ENCODE measurements at places on chromosomes 11 and 22.

- DNase-seq: no peak
Observed at GRCh38 chr22:35739076-35739930, 21.6 kb downstream of the APOL5 start.

GRCh38 chr11:119845756-119846155 is 116.8 kb upstream of the NECTIN1 start:
- no peak for DNase-seq

DNA sequence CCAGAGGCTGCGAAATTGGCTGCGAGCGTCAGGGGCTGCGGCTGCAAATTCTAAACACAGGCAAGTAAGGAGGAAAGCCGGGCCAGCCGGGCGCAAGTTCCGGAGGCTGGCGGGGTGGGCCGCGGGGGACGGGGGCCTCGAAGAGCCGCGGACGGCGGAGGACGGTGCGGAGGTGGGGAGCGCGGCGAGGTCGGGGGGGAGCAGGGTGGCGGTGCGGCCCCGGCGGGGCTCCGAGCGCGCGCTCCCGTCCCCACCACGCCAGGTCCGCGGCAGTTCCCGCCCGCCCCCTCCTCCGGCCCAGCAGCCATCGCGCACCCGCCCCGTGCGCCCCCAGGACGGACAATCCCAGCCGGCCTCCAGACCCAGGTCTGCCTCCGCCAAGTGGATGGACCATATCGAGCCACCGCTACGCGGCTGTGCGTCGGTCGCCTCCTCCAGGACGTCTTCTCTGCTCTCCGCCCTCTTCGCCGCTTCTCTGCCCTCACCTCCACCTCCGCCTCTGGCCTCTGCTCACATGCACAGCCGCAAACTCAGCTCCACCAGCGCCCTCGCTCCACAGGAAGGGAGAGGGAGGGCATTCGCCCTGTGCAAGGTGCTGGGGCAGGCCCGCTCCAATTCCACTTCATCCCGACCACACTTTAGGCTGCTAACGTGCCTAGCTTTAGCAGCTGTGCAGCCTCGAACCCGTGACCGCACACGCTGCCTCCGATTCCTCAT is 7.2 kb downstream of the ELFN2 start:
- no peak for DNase-seq

- no peak for DNase-seq
Observed at GRCh38 chr11:68666849-68667248, 17.5 kb upstream of the GAL start.

- no peak for DNase-seq
Observed at GRCh38 chr11:9596926-9597464, 23.5 kb downstream of the WEE1 start.

- DNase-seq: no peak
Observed at GRCh38 chr11:99281331-99281730, 260.6 kb downstream of the CNTN5 start.

DNA sequence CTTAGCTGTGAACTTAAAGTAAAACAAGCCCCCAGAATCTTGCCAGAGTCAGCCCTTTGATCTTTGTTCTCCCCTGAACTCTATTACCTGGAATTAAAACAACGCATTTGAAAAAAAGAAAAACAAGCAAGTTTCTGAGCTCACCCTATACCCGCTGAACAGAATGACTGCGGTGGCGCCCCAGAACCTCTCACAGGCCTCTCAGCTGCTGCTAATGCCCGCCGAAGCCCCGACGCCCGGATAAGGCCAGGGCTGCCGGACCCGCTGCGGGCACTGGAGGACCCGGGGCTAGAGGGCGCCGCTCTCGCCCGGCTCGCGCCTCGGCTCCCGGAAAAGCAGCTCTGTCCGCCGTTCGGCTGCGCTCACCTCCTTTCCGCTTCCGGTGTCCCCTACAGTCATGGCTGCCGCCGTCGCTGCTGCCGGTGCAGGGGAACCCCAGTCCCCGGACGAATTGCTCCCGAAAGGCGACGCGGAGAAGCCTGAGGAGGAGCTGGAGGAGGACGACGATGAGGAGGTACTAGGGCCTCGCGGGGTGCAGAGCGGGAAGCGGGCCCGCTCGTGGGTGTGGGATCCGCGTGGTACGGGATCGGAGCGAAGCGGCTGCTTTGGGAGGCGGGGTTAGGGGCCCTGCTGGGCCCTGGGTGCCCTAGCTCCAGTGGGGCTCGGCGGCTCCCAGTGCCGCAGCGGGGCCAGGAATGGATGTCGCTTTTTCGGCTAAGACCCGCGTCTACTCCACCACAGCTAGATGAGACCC is at the start of gene TOMM22:
TOMM22 (plus strand) TSS at position 376 of the 754 bp plus-strand sequence; CDS start at position 398, 22 bp downstream.
- DNase-seq: peak; percentile 77

DNA sequence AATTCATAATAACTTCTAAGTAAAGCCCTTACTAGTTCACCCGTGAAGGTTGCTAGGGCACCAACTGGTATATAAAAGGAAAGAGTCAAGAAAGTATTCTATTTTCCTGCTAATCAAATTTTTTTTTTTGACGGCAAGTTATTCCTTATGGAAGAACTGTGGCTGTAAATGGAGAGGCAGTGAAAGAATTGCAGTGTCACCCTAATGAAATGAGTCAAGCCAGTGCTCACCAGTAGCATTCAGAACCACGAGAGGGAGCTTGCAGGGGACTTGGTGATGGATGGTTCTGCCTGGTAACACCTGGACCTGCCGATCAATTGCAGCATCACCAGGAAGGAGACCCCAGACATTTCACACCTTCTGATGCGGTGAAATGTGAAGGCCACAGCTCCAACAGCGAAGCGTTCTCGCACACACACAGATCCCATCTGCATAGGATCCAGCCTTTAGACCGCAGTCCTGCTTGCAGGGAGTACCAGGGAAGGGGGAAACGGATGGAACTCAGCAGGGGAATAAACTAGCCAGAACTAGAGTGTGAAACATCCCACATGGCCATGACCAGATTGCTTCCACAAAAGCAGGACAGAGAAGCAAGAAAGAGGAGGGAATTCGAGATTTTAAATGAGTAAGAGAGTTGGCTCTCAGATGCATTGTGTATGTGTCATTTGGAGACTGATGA is 326.2 kb downstream of the TBC1D22A start:
- DNase-seq: no peak

DNA sequence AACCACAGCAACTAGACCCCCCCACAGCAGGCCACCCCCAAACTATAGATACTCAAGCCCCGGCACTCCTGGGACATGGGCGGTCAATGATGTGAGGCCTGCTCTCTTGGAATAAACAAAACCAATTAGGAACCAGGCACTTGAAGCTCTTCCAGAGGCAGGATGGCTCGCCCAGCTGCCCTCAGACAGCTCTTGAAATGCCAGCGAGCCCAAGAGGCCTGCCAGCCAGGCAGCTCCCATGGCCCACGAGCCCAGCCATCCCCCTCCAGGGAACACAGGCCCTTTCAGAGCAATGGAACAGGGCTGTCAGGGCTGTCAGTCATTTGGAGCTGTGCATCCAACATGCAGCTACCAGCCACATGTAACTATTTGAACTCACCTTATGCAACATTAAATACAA is 34.0 kb upstream of the TFIP11 start:
- DNase-seq: no peak

GRCh38 chr11:43955381-43956118 is 13.1 kb downstream of the C11orf96 start:
- no peak for DNase-seq

- DNase-seq: no peak
Observed at GRCh38 chr11:100557830-100558611, 129.1 kb upstream of the ARHGAP42 start.

DNA sequence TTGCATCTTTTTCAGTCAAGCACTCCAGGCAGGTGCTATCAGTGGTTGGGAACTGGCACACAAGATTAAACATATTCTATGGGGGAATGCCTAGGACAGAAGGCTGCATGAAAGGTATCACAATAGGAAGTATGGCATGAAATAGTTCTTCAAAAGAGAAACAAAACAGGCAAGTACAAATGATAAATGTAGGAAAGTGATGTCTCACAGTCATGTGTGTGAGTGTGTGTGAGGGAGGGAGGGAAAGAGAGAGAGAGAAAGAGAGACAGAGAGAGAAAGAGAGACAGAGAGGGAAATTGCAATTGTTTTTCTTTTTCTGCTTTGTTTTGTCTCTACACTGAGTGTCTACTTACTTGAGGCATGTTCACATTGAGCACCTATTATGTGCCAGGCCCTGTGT is 456.3 kb downstream of the MIAT start:
- DNase-seq: no peak

DNA sequence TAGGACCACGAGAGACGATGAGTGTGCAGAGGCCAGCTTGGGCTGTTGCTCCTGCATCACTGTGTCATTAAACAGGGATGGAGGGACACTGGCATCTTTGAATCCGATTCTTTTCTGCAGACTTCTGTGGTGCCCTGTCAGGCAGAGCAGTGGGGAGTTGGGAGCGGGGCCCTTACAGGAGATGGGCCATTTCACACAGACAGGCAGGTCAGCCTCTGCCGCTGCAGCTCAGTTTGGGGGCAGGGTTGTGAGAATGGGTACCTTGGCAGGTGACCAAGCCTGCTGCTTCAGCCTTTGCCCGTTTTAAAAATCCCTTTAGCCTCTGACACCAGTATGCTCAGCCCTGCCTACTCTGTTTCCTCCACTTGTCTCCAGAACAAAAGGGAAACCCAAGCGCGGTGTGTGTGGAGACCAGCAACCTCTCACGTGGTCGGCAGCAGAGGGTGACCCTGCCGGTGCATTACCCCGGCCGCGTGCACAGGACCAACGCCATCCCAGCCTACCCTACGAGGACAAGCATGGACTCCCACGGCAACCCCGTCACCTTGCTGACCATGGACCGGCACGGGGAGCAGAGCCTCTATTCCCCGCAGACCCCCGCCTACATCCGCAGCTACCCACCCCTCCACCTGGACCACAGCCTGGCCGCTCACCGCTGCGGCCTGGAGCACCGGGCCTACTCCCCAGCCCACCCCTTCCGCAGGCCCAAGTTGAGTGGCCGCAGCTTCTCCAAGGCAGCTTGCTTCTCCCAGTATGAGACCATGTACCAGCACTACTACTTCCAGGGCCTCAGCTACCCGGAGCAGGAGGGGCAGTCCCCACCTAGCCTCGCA is 12.6 kb downstream of the C22orf31 start:
- DNase-seq: no peak

DNA sequence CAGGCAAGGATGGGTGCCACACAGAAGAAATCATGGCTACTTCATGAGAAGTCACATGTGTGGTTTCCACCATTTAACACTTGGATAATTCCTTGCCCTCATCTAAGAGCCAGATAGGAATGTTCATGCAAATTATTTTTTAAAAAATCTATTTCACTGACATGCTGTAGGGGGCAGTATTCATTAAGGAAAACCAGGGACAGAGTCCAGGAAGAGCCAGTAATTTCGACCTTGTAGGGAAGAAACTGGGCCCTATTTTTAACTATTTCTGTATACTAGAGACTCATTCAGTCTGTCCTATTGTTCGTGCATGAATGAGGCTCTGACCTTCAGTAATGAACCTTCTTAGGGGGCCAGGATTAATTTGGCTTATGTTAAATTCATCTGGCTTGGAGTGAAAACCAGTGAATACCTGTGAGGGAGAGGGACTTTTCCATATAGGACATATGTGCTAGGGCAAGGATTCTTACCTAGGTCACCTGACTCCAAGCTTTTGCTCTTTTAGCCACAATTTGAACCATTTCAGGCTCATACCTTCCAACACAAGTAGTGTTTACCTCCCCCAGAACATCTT is 192.7 kb downstream of the NAV2 start:
- DNase-seq: no peak

DNA sequence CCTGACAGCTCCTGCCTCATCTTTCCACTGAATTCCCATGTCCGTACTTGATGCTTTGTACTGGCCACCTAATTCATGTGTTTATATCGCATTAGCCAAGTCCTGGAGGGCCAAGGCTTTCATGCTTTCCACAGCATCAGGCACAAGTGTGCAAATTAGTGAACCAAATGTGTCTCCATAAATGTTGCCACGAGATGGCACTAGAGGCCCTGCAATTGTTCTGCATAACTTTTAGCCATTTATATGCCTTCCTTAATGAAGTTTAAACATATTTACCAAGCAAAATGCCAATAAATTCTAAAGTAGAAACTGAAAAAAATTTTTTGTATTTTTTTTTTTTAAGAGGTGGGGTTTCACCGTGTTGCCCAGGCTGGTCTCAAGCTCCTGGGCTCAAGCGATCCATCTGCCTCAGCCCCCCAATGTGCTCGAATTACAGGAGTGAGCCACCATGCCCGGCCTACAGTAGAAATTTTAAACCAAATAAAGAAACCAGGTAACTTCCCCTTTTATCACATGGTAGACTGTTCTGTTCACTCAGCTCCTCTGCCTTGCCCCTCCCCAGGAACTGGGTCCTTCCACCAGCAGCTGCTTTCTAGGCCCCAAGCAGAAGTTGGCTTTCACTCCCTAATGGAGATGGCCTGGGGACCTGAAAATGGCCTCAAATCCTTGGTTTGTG is 20.8 kb upstream of the IL18BP start:
- DNase-seq: peak; percentile 38

GRCh38 chr11:59551659-59552521 is 40.6 kb downstream of the OR4D9 start:
- no peak for DNase-seq

GRCh38 chr11:74185695-74186094 is 14.6 kb downstream of the PPME1 start:
- no peak for DNase-seq

Data from effector CD4-positive, alpha-beta T cell (primary cell).